AG04450 (cell line): ENCODE measurements at places on chromosomes 13 and 19. TPM values are rescaled to one million over a fixed set of nuclear protein-coding genes. Genes with fewer than 3 reads are reported as not detected.

Gene IGFL4
- not detected in 2 replicates for polyA plus RNA-seq

Gene FCGBP
- 0.04 and 0.09 TPM in 2 replicates for polyA plus RNA-seq

Gene ZNF709
- polyA plus RNA-seq = 1.4 and 1.7 TPM in 2 replicates

Gene CLPTM1
- polyA plus RNA-seq = 51.5 and 63.1 TPM in 2 replicates

Gene CDADC1
- 3.2 and 6.4 TPM in 2 replicates for polyA plus RNA-seq

Gene ZNF91
- 14.5 and 18.7 TPM in 2 replicates for polyA plus RNA-seq

Gene SIGLEC12
- not detected in 2 replicates for polyA plus RNA-seq

Gene SCEL
- polyA plus RNA-seq = not detected in 2 replicates

DNA sequence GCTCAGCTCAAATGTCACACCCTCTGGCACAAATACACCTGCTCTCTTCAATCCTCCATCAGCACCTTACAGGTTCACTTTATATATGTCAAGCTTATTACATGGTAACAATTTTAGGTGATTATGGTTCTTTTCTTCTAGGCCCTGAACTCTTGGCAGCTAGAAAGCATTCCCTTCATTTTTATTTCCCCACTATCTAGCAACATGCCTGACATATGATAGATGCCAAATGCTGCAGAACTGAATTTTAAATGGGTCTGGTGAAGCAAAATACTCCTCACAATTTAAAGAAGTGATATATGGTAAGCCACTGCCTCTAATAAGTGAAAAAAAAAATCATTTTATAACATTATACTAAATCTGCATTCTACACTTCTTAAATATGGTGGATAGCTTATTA lies 95.2 kb downstream of the USP12 start:
- DNase-seq = no peak

- no peak for DNase-seq
Measured at GRCh38 chr13:99027661-99028425, 50.0 kb upstream of the DOCK9 start.

DNA sequence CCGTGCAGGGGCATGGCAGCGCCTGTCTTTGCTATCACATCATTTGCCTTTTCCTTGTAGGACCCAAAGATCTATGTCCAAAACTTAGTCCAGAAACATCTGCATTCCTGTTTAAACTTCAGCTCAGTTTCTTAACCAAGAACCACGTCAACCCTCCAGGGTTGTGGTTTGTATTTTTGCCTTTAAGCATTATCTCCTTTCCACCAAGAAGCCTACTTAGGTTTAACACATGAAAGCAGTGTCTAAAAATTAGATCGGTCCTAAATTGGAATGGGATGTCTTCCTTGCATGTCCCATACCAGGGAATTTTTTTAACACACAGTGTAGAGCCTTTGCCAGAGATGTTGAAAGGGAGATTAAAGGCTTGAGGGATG lies 38.8 kb downstream of the DHRS12 start:
- no peak for DNase-seq

- no peak for DNase-seq
Measured at GRCh38 chr19:16588824-16589577, 16.8 kb upstream of the SLC35E1 start.

GRCh38 chr13:100789481-100789880 lies 114.9 kb upstream of the TMTC4 start:
- DNase-seq = no peak

DNA sequence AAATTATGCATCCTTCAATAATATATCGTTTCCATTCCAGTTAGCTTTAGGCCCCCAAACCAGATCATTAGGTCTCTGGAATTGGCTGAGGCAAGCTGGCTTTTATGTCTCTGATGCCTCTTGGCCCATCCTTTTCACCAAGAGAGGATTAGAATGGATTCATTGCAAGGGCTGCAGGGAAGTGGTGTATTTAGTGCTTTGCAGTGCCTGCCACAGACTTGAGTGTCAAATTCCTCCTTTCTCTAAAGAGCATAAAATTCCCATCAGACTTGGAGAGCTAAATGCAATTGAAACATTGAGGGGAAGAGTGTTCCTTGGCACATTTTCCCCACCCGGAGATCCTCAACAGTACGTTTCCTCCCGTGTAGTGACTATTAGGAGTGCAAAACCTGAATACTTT lies 302.6 kb downstream of the ATP8A2 start:
- DNase-seq = no peak

DNA sequence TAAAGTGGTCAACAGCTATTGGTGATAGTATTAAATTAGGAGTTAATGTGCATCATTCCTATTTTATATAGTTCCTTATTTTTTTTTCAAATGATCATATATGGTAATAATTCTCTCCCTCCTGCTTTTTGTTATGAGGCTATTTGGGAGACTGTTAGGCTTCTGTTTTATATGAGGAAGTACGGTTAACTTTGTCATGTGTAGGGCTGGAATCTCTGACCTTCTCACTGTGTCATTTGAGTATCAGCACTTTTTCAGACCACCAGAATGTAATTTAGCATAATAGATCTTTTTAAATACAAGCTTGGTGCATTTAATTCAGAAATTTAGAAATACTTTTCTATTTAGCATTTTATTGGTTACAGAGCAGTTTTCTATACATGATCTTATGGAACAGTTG lies 7.7 kb downstream of the DGKH start:
- no peak for DNase-seq

DNA sequence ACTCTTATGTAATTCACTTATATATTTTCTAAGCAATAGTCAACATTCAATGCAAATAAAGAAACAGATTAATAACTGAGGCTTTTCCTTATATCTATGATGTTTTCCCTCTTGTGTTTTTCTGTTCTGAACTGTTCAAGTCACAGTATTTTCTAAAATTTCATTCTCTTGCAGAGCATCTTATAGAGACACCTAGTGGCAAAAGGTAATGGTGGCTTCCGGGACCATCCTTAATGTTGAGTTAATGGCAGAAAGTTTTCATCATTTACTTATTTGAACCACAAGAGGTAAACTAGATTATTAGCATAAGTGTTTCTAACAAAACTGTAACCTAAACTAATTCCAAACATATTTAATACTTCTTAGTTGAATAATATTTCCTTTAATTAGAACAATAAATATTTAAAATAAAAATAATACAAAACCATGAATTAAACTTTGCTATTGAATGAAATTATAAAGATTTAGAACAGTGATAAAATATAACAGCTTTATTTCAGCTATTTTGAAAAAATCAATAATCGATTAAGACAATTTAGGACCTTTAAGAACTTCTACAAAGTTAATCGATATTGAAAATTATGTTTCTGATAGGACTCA lies 1.7 kb upstream of the SLITRK5 start:
- no peak for DNase-seq

DNA sequence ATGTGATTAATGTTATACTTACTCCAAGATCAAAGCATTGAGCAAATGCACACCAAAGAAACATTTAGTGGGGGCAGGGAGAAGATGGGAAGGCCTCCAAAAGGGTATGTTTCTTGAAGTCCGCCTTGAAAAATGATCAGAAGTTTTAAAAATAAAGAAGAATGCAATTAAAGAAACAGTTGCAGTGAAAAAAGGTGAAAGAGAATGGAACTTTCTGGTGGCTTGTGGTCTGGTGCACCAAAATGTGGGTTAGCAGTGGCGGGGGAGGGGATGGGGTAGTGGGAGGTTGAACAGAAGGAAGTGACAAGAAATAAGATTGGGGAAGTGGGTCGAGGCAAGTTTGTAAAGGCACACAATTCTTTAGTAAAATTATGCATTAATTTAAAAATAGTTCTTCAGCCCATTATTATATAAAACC lies 2.5 kb downstream of the LCP1 start:
- no peak for DNase-seq

- no peak for DNase-seq
Measured at GRCh38 chr13:94661406-94661805, 50.9 kb downstream of the SOX21 start.

GRCh38 chr13:33206945-33207614 lies 78.5 kb downstream of the STARD13 start:
- no peak for DNase-seq

- no peak for DNase-seq
Measured at GRCh38 chr13:32938907-32939306, 77.3 kb upstream of the KL start.
